Stomach (tissue), 19 donors: ENCODE measurements at places on chromosomes 3 and 15. TPM values are rescaled to one million over a fixed set of nuclear protein-coding genes. Genes with fewer than 3 reads are reported as not detected.

GRCh38 chr15:57367556-57367955, 8.7 kb upstream of the CGNL1 start:
- DNase-seq, result no peak

- peak; percentile 28 for DNase-seq
Measured at GRCh38 chr3:127406309-127407025, 118.6 kb upstream of the PRR20G start.

GRCh38 chr3:11481556-11481955, 162.2 kb downstream of the VGLL4 start:
- peak; percentile 65 for DNase-seq

GRCh38 chr3:127238602-127239001, 45.7 kb downstream of the PRR23E start:
- no peak for DNase-seq

- no peak for DNase-seq
Measured at GRCh38 chr15:39880718-39881387, 39.2 kb downstream of the GPR176 start.

DNA sequence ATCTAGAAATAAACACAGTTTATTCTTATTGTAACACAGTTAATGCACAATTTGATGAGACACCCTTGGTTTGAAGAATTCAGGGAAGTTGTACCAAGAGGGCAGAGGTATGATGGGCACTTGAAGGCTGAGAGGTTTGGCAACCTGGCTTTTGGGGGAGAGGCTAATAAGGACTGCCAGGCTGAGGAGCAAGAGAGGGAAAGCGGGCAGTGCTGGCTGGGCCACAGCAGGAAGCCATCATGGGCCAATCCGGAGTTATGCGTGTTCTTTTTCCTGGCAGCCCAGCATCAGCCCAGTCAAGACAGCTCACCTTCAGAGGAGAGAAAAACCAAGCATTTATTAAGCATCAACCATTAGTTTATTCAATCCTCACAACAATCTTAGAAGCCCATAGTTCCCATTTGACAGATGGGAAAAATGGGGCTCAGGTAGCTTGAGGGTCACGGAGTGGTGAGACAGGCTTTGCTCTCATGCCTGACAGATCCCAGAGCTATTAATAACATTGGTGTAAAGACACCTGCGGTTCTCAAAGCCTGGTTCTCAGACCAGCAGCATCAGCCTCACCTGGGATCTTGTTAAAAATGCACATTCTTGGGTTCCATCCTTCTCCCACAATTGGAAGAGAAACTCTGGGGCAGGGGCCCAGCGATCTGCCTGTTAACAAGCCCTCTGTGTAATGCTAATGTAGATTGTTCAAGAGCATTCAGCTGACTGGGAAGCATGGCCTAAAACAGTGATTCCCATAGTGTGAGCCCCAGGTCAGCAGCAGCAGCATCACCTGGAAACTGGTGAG, 183.7 kb downstream of the NTRK3 start:
- no peak for DNase-seq

DNA sequence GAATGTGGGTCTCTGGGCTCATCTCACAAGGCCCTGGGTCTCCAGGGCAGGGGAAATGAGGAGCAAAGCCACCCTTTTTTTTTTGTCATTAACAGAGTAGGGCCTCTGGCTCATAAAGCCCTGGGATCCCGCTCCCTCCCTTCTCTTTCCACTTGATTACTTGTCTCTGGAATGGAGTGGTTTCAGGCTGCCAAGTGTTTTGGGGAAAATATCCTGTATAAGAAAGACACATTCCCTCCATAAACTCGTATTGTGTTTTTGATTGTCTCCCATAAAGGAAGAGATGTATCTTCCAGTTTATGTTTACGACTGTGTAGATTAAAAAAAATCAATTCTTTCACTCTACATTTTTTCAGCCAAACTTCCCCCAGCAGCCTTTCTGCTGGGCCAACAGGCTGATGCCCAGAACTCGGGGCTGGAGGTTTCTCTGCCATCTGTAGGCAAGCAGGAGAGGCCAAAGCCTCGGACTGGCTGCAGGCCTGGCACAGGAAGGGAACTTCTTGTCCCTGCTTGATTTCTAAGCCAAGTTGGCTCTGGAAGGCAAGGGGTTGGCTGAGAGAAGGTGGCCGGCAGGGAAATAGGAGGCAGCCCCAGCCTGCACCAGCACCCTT, 49.4 kb upstream of the INSYN1 start:
- DNase-seq, result peak; percentile 54

Gene HIGD2B
- not detected for total RNA-seq

DNA sequence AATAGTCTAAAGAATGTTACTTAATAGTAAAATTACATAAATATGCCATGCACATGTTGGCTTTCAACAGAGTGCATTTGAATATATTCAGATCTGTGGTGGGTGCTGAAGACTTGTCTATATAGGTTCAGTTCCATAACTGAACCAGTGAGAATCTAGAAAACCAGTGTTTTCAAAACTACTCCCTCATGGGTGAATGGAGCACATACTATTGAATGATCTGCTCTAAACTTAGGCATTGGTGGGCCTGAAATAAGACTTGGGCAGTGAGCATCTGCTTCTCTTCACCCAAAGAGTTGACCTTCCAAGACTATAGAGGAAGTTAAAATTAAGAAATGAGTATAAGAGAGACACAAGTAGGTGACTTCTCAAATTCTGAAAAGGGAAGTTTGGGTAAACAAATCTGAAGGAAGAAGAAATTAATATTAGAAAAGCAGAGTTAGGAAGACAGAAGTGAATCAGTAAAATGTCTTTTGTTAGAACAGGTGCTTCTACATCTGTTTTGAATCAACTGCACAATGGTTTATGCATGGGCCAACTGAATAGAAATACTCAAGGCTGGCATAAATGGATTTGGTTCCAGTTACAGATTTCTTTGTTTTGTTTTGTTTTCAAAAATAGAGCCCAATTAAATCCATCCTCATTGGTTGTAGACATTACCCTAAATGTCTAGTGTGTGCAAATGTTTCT, 19.3 kb downstream of the ALCAM start:
- DNase-seq, result no peak

DNA sequence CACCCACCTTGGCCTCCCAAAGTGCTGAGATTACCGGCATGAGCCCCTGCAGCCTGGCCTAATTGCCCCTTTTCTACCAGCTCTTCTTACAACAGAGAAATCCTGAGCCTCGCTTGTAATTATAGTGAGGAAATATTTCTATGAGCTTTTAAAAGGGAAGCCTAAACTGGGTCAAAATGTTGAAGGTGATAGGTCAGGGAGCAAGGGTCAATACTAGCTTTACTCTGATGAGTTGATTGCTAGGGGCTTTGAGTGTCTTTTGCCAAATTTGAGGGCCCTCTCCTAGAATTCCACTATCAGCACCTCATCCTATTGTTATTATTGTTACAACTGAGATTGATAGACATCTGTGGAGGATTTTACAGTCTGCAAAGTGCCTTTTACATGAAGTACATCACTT, 62.4 kb upstream of the PIAS1 start:
- no peak for DNase-seq

GRCh38 chr3:133376810-133377209, 23.0 kb upstream of the BFSP2 start:
- DNase-seq, result no peak

DNA sequence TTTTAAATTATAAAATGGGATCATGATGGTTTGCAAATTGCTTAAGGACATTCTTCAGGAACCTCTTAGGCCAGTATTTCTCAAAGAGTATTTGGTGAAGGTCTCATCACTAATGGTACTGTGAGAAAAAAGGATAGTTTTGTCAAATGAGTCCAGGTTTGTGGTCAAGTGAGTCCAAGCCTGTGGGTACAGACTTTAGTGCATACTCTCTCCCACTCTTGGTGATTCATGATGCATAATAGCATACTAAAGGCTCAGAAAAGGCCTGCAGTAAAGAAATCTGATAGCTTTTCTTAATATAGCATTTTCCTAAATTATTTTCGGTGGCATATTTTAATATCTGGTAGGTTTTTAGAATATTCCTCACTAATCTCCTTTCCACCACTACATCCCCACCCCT, 20.0 kb downstream of the BOC start:
- no peak for DNase-seq

DNA sequence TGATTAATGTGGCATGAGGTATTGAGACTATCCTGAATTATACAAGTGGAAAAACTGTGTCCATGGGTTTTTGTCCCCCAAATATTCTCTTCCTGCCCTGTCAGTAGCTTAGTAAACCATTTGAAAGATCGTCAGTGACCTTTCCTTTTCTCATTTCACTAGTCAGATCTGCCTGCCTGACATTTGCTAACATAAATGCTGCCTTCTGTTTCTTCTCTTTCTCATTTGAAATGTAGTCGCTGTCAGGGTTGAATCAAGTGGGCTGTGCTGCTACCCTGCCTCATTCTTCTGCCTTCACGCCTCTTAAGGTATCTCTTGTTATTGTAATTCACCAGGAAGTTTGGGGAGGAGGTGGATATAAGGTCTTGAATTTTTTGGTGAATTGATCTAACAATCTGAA, 67.5 kb downstream of the LRCH3 start:
- DNase-seq, result no peak

GRCh38 chr3:72655131-72655551, 193.1 kb downstream of the SHQ1 start:
- peak; percentile 61 for DNase-seq

- DNase-seq, result peak; percentile 77
Measured at GRCh38 chr15:70318594-70319465, 221.1 kb upstream of the TLE3 start.

DNA sequence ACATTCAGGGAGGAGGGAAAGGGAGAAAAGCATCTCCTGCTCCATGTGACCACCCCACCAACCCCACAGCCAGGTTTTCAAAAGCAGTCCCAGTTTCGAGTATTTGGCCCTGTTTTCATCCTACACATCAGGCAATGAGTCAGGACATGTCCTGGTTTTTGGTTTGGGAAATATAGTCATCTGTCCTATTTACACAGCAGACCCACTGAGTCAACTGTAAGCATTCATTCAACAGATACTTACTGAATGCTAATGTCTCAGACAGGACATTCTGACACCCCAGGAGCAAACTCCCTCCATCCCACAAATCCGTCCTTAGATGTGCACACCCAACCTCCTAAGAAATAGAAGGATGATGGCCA, 32.9 kb downstream of the IGDCC3 start:
- DNase-seq, result no peak

DNA sequence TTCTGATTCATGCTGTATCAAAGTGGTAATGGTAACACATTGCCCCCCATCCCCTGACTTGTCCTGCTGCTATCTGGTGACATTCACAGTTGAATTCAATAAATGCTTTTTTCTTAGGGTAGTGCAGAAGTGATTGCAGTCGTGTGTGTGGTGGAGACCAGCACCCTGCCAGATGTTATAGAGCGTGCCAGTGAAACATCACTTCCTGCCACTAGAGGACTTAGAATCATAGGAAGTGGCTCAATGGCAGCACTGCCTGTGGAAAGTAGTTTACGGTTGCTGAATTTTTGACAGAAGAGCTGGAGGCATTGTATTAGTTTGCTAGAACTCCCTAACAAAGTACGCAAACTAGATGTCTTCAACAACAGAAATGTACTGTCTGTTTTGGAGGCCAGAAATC, 37.4 kb upstream of the P2RY12 start:
- no peak for DNase-seq

DNA sequence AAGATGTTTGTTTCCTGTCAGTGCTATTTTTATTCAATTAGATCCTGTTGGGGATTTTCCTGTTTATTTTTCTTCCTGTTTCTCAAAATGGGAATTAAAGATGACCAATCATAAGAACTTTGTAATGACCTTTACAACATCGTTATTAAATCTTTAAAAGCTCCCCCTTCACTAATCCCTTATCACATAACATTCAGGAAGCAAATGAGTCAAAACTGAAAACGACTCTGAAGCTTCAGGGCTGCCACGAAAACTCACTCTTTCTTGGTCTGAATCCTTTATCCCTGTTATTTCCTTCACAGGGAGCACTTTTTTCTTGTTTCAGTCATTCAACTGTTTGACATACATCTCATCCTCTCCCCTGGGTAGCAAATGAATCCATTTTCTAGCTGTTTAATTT, 75.8 kb upstream of the MB21D2 start:
- DNase-seq, result no peak

Gene SPINK8
- total RNA-seq, result not detected

Gene SLC22A13
- not detected for total RNA-seq

DNA sequence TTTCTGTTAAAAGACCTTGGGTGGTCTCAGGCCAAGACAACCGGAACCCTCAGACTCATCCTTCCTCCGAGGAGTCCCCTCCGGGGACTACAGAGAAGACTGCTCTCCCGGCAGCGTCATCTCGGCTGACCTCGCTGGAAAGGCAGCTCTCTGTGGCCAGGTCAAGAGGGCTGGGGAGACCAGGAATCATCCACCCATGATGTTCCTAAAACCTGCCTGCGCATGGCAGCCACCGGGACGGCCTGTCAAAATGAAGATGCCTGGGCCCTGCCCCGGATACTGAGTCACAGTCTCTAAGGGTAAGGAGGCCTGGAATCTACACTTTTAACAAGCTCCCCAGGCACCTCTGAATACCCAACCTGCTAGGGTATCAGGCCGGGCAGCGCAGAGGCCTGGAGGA, 78.6 kb downstream of the RPN1 start:
- no peak for DNase-seq

Gene SH2D7
- 0.29 TPM for total RNA-seq

- DNase-seq, result no peak
Measured at GRCh38 chr3:107184375-107184774, 192.9 kb upstream of the CCDC54 start.

- DNase-seq, result no peak
Measured at GRCh38 chr3:89256882-89257281, 149.5 kb downstream of the EPHA3 start.

DNA sequence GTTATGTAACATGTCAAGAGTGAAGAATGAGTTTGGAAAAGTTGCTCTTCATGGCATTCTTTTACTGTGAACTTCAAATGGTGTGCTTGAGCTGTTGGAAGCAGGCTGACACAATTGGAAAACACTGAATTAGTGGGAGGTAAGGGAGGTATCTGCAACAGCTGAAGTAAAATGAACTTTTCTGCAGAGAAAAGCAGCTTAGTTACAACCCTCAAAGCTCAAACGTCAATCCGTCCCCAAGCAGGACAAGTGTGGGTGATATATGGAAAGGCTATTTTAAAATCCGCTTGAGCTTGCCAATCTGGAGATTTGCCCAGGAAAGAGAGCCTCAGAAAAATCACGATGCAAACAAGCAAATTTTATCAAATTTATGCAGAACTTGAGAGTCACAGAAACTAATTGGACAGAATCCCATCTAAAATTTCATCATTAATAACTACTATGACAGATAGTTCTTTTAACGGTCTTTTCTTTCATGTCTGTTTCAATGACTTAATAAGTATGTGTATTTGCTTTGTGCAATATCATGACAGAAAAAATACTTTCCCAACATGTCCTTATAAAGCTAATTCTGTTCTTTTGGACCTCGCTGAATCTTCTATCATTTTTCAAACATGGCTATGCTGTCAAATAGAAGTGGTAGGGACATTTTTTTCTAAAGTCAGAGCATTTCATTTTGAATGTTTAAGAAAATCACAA, 266.6 kb upstream of the SLITRK3 start:
- peak; percentile 75 for DNase-seq

Gene LRRC31
- total RNA-seq, result 1.8 TPM

GRCh38 chr3:132265028-132265427, 52.2 kb upstream of the ACP3 start:
- no peak for DNase-seq

GRCh38 chr3:11494131-11494916, 149.4 kb downstream of the VGLL4 start:
- DNase-seq, result no peak

Gene EEF1AKMT4
- total RNA-seq, result 6.1 TPM
